ENCODE measurements at places on chromosomes 12 and 14. TPM values are rescaled to one million over a fixed set of nuclear protein-coding genes. Genes with fewer than 3 reads are reported as not detected.

The ZNF385A gene
- polyA plus RNA-seq, result 4.7 TPM

The PSMC6 gene
- polyA plus RNA-seq, result 127 TPM

The CELA1 gene
- polyA plus RNA-seq, result not detected

The KRT83 gene
- polyA plus RNA-seq, result 0.03 TPM

The GAS2L3 gene
- 34.0 TPM for polyA plus RNA-seq

The CD4 gene
- polyA plus RNA-seq, result 17.4 TPM

The HOXC4 gene
- 14.0 TPM for polyA plus RNA-seq

The SRRM4 gene
- polyA plus RNA-seq, result 1.6 TPM

The RTN1 gene
- polyA plus RNA-seq, result 45.0 TPM

The SMCO3 gene
- 0.30 TPM for polyA plus RNA-seq

The PTPRB gene
- polyA plus RNA-seq, result 7.2 TPM

The APPL2 gene
- polyA plus RNA-seq, result 86.4 TPM
